Activated naive CD4-positive, alpha-beta T cell treated with anti-CD3 and anti-CD28 coated beads, Interleukin-2, amount 50 U/mL, for 72 hours (primary cell): ENCODE measurements at places on chromosomes 2 and 18. TPM values are rescaled to one million over a fixed set of nuclear protein-coding genes. Genes with fewer than 3 reads are reported as not detected.
A peak's percentile ranks its signal among the peaks of the same experiment; 100 is the strongest.

DNA sequence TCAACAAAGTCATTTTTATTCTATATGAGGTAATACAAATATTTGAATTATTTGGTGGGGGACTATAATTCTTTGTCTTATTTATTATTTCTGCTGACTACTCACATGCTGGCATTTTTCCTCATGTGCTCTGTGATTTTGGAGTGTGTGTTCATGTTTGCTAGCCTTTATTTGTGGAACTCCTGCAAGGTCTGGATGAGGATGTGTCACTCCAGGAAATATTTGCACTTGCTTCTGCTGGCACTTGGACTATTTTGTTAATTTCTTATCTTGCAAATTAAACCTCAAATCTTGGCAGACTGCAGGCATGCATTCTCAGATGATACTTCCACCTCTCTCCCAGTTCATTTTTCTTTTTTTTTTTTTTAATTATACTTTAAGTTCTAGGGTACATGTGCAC, 34.1 kb downstream of the POLI start:
- DNase-seq, result no peak

DNA sequence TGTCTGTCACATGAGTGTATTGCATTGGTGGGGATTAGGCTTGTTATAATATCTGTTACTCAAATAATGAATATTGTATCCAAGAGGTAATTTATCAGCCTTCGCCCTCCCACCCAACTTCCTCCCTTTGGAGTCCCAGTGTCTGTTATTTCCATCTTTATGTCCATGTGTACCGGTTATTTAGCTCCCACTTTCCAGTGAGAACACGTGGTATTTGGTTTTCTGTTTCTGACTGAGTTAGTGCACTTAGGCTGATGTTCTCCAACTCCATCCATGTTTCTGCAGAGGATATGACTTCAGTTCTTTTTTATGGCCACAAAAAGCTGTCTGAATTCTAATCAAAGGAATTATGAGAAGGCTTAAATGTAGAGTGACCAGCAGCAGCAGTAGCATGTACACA, 104.0 kb upstream of the ARHGAP28 start:
- no peak for DNase-seq

DNA sequence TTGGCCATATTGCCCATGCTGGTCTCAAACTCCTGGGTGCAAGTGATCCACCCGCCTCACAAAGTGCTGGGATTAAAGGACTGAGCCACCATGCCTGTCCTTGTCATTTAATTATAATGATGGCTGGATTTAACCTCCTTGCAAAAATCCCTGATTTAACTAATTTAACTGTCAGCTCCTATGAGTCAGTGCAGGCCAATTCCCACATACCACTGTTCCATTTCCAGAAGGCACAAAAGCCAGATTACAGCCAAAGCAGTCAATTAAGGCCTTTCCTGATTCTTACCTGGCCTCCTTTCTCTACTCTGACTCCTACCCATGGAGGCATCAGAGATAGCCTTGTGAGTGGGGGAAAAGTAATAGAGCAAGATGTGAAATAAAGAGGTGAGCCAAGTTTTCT, 12.3 kb upstream of the SLC35F5 start:
- DNase-seq, result no peak

The C1GALT1C1L gene
- not detected for total RNA-seq

GRCh38 chr18:6119761-6120160, 224.4 kb upstream of the TMEM200C start:
- DNase-seq, result no peak

GRCh38 chr2:165794536-165794928, 485 bp upstream of the GALNT3 start:
- peak; percentile 52 for DNase-seq

The NT5DC4 gene
- total RNA-seq, result not detected

DNA sequence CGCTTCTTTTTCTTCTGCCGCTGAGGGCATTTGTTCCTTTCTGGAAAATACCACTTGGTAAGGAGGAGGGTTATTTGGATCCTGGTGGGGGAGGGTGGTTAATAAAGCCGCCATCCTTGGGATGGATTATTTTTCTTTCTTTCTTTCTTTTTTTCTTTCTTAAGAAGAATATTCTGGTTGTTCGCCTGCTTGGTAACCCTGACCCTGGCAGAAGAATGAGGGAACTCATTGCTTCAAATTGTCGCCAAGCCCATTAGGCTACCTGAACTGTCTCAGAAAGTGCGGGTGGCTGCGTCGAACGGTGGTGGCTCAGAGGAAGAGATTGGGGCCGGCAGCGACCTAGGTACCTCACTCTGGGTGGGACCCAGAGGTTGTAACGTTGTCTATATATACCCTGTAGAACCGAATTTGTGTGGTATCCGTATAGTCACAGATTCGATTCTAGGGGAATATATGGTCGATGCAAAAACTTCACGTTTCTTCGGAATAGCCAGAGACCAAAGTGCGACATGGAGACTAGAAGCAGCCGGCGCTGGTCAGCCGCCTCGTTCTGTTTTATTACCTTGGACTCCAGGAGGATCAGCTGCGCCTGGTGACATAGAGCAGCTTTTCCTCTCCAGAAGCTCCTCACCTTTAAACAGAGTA, 1.3 kb upstream of the HOXD4 start:
- no peak for DNase-seq

GRCh38 chr18:8249811-8250210, 359.4 kb upstream of the RAB12 start:
- no peak for DNase-seq
